Left lobe of liver (tissue), 2 donors: ENCODE measurements at places on chromosomes 12 and 14. TPM values are rescaled to one million over a fixed set of nuclear protein-coding genes. Genes with fewer than 3 reads are reported as not detected.

Gene GPR162
- total RNA-seq: 1.3 TPM

DNA sequence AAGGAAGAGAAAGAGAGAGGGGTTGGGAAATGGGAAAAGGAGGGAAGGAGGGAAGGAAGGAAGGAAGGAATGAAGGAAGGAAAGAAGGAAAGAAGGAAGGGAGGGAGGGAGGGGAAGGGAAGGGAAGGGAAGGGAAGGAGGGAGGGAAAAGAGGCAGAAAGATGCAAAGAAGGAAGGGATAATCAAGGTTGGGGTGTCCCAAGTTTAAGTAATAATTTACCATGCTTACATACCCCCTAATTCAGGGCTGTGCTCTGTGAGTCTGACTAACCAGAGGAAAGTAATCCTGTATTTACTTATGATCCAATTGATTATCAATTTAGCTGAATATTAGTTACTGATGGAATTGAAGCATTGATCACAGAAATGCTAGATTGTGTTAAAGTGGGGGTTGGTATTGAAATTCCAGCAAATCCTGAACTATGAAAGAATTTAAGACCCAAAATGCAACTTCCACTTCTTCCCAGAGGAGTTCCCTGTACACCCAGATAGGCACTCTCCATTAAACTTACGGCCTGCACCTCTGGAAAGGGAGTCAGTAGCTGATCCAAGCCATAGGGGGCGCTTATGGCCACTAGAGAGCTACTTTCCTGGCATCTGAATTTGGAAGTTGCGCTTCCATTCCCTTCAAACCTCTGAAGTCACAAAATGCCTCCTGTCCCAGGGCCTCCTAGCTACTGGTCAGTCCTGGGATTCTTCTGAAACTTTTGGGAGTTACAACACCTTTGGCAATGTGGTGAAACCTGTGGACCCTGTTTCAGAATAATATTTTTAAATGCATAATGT, 162.7 kb upstream of the PWP1 start:
- DNase-seq: no peak

- DNase-seq: no peak
Measured at GRCh38 chr12:93256256-93256969, 121.3 kb upstream of the NUDT4 start.

DNA sequence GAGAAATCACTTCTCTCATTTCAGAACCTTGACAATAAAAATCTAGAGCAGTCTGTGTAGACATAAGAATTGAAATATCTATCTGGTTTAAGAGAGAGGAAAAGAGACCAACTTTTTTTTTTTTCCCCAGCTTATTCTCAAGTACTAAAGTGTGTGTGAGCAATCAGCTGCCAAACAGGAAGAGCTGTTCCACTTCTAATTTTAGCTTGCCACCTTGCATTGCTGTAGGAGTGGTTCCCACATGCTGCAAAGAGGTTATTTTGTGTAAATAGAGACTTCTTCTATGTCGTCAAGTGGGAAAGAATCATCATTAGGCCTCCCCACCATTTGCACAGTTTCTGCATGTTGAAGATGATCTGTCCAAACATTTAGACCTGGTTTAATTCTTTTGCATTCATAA, 142.6 kb downstream of the NPAS3 start:
- DNase-seq: no peak

DNA sequence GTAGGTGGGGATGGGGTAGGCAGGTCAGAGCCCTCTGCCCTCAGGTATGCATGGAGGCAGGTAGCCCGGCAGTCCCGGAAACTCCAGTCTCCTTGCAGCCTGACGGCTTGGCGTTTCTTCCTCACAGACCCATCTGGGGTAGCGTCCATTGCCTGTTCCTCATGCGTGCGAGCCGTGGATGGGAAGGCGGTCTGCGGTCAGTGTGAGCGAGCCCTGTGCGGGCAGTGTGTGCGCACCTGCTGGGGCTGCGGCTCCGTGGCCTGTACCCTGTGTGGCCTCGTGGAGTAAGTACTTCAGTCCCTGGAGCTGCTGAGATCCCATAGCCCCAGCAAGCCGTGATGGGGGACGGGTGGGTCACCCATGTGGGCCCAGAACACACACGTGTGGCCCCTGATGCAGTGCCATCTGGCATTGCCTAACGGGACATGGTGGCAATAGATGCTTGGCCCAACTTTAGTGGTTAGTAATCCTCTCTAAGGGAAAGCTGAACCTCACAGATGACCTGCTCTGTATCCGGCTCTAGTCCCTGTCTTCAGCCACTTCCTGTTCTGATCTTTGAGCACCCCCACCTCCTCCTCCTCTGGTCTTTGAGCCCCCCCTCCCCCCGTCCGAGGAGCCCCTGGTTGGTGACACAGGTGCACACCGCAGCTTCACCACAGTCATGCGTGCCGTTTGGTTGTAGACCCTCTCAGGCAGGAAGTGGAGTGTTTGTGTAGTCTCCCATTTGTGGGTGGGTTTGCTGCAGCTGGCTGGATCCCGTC, 3.7 kb downstream of the SIVA1 start:
- DNase-seq: no peak
